Osteocyte (in vitro differentiated cells): ENCODE measurements at places on chromosomes 2 and 18.
A peak's percentile ranks its signal among the peaks of the same experiment; 100 is the strongest.

DNA sequence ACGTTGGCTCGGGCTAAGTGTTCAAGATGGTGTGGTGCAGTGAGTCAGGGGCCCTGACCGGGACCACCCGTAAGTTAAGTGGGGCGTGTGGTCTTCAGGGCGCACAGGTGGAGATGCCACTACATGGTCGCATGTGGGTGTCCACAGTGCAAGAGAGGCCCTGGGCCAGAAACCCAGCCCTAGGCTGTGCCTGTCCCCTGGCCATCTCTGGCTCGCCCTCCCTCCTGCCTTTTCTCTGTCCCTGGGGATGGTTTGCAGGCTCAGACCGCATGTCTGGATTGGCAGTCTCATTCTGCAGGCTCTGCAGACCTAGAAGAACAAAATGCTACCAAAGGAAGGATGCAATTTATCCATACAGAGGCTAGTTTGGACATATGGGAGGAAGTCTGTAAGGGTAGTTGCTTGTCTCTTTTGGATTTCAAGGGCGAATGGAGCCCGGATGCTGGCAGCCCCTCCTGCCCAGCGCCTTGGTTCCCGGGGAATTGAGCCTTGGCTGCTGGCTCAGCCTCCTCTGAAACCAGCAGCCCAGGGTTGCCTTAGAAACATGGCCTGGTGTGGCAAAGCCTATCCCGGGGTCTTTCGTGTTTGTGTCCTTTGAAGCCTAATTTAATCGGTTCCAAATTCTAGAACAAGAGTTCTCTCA is 417.5 kb upstream of the HS6ST1 start:
- DNase-seq: peak; percentile 65

GRCh38 chr18:10432781-10433180 is 21.7 kb upstream of the APCDD1 start:
- peak; percentile 21 for DNase-seq

DNA sequence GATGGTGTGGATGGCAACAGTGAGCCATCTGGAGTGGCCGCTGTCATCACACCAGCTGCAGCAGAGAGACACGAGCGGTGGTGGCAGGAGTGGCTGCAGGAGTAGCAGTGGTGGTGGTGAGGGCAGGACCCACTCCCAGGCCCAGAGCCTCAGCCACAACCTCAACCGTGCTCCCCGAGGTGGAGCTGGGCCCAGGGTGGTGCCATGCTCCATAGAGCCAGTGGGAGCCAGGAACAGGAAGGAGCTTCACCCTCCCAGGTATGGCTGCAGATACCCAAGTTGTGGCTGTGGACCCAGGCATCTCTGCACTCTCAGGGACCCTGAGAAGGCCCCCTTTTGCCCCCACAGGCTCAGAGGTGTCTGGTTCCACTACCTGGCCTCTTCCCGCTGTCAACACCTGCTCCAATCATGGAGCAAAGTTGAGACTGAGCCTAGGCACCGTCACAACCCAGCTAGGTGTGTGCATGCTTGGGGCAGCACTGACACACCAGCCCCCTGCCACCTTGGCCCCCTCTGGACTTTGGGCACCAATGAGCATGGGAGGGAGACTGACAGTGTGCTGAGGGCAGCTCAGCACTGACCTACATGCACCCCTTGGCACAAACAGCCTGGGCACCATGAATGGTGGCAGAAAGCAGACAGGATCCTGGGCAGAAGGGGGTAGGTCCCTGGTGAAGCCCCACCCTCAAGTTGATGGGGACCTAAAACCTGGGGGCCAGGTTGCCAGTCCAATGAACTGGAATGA is 188.9 kb downstream of the NDUFA10 start:
- DNase-seq: peak; percentile 68

GRCh38 chr2:236507393-236508085 is 62.1 kb upstream of the ACKR3 start:
- DNase-seq: no peak

DNA sequence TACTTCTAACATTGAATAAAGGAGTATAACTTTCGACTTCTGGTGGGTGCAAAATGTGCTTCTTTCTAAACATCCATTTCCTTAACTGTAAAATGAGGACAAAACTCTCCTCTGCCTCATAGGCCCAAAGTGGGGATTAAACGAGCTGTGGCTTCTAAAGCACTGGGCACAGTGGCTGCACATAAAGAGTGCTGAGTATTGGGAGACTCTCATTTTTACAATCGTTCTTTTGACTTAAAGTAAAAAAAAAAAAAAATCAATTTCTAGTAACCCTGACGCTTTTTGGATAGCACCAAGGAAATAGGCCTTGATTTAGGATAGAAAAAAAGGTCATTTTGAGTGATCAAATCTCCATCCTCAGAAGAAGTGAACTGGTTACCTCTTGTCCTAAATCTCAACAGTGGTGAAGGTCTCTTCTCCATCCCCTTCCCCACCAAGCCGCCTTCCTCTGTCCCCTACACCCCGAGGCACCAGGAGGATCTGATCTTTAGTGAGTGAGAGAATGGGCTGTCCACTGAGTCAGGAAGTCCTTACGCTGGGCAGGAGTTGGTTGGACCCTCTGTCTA is 161.6 kb downstream of the DDX1 start:
- no peak for DNase-seq

DNA sequence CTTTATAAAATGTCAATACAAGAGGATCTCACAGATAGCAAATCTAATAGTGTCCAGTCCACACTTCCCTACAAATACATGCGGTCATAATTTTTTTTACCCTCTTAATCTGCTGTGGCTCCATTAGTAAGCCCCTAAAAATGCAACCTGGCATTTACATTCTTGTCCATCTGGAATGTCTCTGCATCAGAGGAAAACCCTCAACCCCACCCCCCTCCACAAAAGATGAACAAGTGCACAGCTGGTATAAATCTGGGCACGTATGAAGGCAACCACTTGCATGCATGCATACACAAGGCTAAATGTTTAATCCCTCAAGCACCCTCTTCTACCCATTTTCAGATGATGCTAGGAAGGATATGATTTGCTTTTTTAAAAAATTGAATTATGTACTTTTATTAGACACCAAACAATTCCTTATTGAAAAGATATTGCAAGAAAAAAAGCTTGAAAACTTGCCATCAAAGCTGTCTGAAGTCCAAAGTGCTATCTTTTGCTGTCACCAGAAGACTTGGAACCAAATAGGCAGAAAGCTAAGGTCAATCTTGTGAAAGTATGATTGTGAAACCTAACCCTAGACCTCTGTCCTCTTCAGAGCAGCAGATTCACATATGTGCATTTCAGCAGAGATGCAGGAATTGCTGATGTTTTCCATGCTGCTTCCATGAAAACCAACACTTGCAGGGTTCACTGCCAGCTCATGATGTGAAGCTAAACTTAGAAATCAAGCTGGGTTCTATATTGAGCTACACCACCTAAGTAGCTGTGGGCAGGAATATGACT is 39.0 kb downstream of the IRS1 start:
- no peak for DNase-seq
